Omental fat pad (tissue), 4 donors: ENCODE measurements at places on chromosomes 12 and 14. TPM values are rescaled to one million over a fixed set of nuclear protein-coding genes. Genes with fewer than 3 reads are reported as not detected.

The SMCO2 gene
- total RNA-seq = not detected

The CCND2 gene
- 73.3 TPM for total RNA-seq

DNA sequence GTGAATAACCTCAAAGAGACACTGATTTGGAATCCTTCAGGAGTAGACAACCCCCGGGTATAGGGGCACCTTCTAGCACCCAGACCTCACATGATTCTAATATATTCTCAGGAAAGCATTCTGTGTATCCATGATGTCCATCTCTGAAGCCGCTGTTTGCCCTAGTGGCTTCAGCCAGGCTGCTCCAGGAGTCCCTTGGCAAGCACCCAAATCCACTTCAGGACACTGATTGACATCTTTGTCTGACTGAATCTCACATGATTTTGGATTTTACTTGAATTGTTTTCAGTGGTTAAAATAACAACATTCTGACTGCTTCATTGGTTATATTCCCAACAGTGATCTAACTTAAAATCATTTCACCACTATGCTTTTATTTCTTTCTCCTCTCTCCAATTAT is 390.5 kb upstream of the CLEC14A start:
- no peak for DNase-seq

GRCh38 chr14:101824339-101824727 is 62.8 kb downstream of the PPP2R5C start:
- DNase-seq = no peak

- no peak for DNase-seq
These were observed 18.6 kb upstream of the PTGR2 start for GRCh38 chr14:73833034-73833433.

- no peak for DNase-seq
These were observed 171.8 kb downstream of the DACT1 start for GRCh38 chr14:58809520-58809919.

DNA sequence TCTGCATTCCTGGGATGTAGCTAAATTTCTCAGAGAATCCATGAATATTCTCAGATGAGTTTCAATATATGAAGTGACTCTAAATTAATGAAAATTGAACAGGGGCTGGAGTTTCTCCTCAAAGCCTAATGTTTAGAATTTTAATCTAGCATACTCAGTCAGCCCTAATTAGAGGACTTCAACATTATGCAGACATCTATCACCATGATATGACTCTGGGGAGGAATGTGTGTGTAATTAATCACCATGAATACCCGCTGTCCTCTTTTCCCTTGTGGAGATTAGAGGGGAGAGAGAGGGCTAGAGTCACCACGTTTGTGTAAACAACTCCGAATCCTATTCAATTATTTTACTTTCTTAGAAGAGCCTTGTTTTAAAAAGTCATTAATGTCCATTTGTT is 698.6 kb upstream of the MDGA2 start:
- DNase-seq = no peak

- DNase-seq = no peak
These were observed 358.0 kb downstream of the DAD1 start for GRCh38 chr14:22231018-22231417.

GRCh38 chr12:19055589-19055988 is 73.9 kb upstream of the PLEKHA5 start:
- DNase-seq = no peak
